ENCODE measurements at places on chromosomes 12 and 14.

- DNase-seq = no peak
Measured at GRCh38 chr14:69137843-69138535, 14.9 kb downstream of the DCAF5 start.

- no peak for DNase-seq
Measured at GRCh38 chr14:28406196-28406595, 360.4 kb upstream of the FOXG1 start.

GRCh38 chr12:53133722-53134121 lies 30.4 kb downstream of the SOAT2 start:
- no peak for DNase-seq

GRCh38 chr14:49221316-49221715 lies 364.9 kb downstream of the RPS29 start:
- no peak for DNase-seq

DNA sequence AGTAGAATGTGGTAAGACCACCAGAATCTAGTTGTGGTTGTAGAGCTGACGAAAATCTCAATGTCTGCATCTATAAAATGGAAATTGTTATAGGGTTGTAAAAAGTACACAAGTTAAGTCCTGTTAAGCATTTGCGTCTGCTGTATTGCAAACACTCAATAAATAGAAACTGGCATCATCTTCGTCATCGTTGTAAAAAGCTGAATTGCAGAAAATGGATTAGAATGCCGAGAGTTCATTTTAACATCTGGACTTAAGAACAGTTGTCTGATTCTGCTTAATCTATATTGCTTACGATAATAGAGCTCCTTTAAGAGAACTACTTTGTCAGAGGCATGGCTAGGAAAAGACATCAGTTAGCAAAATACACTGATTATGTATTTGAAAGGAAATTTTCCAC lies 33.2 kb downstream of the KCNMB4 start:
- no peak for DNase-seq

- DNase-seq = no peak
Measured at GRCh38 chr14:53529519-53529918, 376.4 kb upstream of the DDHD1 start.

DNA sequence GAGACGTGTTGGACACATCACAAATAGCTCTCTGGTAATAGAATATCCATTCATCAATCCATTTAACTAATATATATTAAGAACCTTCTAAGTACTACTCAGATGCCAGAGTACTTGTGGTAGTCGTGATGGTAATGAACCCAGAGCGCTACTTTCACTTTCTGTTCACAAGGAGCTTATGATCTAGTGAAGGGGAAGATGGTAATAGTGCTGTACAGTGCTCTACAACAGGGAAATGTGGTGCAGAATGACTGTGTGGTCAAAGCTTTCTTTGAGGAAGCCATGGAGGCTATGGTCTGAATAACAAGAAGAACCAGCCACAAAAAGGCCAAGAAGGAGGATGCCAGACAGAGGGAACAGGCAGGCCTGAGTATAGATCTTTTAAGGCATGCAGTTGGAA lies 212.0 kb downstream of the PTPRO start:
- no peak for DNase-seq

GRCh38 chr14:102528431-102529170 lies 19.0 kb upstream of the ANKRD9 start:
- no peak for DNase-seq
